Activated T-helper 1 cell treated with anti-CD3 and anti-CD28 coated beads, Interleukin-12 subunit alpha, Interleukin-12 subunit beta, Interleukin-2, Interleukin-4 antibody, amounts not matched to agents 30 ng/mL and 10 ng/mL and 1 ng/mL, durations not matched to agents 14 hours and 24 hours and 36 hours (primary cell): ENCODE measurements at places on chromosomes 12 and 14.

- DNase-seq: no peak
Observed at GRCh38 chr12:120855823-120856588, 48.2 kb downstream of the SPPL3 start.

DNA sequence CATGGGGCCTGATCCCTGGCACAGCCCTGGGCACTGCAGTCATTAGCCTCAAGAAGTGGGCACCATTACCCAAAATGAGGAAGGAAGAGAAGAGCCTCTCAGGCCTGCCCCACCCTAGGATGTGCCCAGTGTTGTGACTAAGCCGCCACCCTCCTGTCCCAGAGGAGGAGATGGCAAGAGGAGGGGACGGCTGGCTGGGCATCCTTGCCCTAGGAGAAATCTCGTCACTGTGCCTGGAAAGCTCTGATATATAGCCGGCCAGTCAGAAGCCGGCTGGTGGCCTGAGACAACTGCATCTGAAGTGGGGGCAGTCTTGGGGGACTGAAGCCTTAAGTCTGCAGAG lies 115.2 kb downstream of the LGMN start:
- DNase-seq: no peak

DNA sequence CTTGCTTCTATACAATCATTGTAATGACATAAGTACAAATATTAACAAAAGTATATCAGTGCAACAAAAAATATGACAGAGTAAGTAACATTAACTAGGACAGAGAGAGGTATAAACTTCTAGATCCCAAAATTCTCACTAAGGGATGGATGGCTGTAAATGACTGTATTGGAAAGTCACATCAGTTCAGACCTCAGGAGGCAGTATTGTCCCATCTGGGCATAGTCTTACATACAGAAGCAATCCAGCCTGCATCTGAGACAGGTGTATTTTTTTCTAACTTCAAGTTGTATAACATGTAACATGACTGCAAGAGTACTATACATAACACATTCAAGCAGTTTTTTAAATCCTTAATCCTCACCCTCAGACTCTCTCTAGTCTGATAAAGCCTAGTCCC lies 99.0 kb downstream of the GARIN6 start:
- no peak for DNase-seq

DNA sequence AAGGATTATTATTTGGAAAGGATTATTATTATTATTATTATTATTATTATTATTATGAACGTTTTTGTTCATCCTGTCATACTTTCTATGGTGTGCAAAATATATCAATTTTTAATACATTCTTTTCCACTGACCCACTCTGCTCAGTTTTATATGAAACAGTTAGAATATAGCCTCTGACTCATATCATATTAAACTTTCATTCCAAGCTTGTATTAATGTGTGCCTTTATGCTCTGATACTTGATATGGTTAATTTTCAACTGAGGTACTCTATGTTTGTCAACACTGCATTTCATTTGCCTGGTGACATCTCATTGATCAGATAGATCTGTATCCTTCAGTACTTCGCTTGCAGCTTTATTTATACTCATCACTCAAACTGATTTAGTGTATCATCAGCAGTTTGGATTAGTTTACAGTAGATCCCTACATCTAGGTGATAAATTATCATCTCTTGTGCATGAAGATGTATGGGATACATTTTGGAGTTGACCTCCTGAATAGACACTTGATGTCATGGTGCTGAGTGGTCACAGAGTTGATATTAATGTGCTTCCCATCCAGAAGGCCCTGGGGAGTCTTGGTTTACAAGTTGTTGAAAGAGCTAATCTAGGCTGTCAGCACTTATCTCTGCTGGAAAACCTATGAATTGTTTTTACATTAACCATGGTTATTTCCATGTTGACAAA lies 271.8 kb downstream of the TRHDE start:
- no peak for DNase-seq

- DNase-seq: no peak
Observed at GRCh38 chr14:89794096-89794495, 160.4 kb downstream of the EFCAB11 start.

GRCh38 chr12:64800640-64801039 lies 23.8 kb upstream of the TBC1D30 start:
- no peak for DNase-seq

GRCh38 chr14:77991128-77991772 lies 178.9 kb upstream of the NRXN3 start:
- DNase-seq: no peak

DNA sequence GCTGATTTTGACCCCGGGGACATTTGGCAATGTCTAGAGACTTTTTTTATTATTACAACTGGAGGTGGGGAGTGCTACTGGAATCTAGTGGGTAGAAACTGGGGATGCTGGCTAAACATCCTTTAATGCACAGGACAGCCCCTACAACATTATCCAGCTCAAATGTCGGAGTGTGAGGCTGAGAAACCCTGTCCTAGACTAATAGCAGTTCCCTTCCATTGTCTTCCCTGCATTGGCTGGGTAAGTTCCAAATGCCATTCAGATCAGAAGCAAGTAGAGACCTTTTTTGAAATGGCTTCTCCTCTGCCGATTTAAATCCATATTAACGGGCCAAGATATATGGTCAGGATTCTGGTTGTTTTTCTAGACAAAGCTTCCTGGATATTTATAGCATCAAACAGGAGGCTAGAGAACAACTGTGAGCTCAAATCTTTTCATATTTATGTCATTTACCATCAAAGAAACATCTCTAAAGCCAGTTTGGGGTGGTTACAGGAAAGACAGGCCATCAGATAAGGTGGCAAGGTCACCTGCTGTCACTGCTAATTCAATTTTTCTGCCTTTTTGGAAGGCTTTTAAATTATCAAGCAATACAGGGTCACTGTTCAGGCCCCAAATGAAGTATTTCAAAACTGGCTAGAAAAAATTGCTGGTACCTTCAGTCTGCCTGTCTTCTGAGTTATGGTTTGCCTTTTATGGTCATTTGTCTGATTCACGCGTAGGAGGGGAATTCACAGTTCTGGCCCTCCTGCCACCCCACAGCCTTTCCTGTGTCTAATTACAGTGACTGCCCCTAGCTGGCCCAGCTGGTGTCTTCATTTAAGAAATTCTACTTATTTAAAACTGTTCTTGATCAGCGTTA lies 20.1 kb upstream of the AKAP5 start:
- DNase-seq: peak; percentile 43

DNA sequence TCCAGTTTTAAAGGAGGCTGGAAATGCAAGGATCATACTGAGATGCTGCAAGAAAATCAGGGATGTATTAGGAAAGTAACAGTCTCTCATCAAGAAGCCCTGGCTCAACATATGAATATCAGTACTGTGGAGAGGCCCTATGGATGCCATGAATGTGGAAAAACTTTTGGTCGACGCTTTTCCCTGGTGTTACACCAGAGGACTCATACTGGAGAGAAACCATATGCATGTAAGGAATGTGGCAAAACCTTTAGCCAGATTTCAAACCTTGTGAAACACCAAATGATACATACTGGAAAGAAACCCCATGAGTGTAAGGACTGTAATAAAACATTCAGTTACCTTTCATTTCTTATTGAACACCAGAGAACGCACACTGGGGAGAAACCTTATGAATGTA lies 24.5 kb downstream of the ZNF891 start:
- no peak for DNase-seq

- DNase-seq: no peak
Observed at GRCh38 chr12:25151476-25151875, 43.5 kb downstream of the DNAI7 start.

DNA sequence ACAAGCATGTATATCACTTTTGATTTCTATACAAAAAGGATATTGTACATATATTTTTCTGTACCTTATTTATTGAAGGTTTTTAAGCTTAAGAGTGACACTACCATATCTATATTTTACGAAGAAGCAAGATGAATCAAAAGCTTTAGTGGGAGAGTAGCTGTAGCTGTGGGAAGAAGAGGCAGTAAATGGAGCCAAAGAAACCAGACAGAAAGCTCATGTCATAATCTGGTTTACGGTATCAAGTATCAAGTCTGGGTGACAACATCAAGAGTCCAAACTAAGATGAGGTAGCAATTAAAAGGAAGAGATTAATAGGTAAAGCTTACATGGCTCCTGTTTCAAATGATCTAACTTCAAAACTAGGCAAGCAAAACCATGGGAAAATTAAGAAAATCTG lies 54.8 kb downstream of the CEP83 start:
- no peak for DNase-seq

GRCh38 chr14:50225067-50225973 lies 6.1 kb downstream of the SOS2 start:
- no peak for DNase-seq

DNA sequence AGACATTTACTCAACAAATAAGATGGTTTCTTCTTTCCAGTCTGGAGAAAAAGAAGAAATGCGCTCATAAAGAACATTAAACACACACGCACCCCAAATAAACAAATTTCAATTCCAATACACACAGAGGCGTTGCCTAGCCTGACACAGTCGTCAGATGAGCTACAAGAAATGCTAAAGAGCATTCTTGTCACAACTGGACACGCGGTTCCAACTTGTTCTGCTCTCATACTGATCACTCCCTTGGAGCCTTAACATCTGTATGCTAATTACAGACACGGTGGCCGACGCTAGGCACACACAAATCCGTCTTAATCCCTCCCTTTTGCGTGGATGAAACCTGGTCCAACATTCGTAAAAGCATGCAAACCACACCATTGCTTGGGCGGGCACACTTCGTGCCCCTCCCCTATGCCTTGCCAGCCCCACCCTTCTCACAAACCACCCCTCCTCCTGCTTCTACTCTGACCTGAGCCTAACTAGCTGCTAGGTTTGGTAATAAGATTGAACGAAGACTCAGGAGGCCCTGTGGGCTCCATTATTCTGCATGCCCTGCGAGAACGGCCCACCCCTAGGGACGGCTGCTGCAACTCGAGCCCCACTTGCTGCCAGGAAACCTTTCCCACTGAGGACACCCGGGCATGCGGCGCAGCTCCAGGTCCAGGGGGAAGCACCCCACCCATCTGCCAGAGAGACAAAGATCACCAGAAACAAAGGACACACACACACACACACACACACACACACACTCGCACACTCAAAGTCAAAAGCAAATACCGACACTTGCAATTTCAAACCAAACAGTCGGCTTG lies 1.2 kb downstream of the KCNK10 start:
- DNase-seq: no peak
